ENCODE measurements at places on chromosomes 7 and 10. TPM values are rescaled to one million over a fixed set of nuclear protein-coding genes. Genes with fewer than 3 reads are reported as not detected.
A peak's percentile ranks its signal among the peaks of the same experiment; 100 is the strongest.

- peaks cover 69% of the 10 kb centered on the region for H3K4me1 ChIP-seq
- H3K27me3 ChIP-seq, result no peaks in the 10 kb centered on the region
- peak; percentile 62 for DNase-seq
- peak overlapping the region; percentile 29 for H3K4me3 ChIP-seq
Observed at GRCh38 chr10:8059191-8059936, 4.9 kb downstream of the GATA3 start.

GRCh38 chr7:73738220-73738611 lies 386 bp downstream of the ABHD11 start:
- DNase-seq, result peak; percentile 41
- peaks cover 15% of the 10 kb centered on the region for H3K36me3 ChIP-seq
- no peaks in the 10 kb centered on the region for H3K27me3 ChIP-seq
- peak overlapping the region; percentile 65 for H3K27ac ChIP-seq
- peaks cover 24% of the 10 kb centered on the region for H3K4me1 ChIP-seq

- H3K4me1 ChIP-seq, result no peaks in the 10 kb centered on the region
- H3K36me3 ChIP-seq, result no peaks in the 10 kb centered on the region
- H3K27me3 ChIP-seq, result no peaks in the 10 kb centered on the region
- no peak for DNase-seq
- no peak overlapping the region for H3K4me3 ChIP-seq
Observed at GRCh38 chr10:24806262-24806661, 82.6 kb upstream of the ARHGAP21 start.

The MYH16 gene
- not detected for total RNA-seq

GRCh38 chr7:54014765-54015164 lies 527.4 kb upstream of the VSTM2A start:
- H3K27ac ChIP-seq, result no peak overlapping the region
- H3K27me3 ChIP-seq, result no peaks in the 10 kb centered on the region
- H3K4me1 ChIP-seq, result no peaks in the 10 kb centered on the region
- DNase-seq, result no peak
- no peaks in the 10 kb centered on the region for H3K36me3 ChIP-seq

Measured in natural killer cell (primary cell).